ENCODE measurements at places on chromosomes 1 and 21.

- no peak for DNase-seq
These were observed 59.3 kb downstream of the EYA3 start for GRCh38 chr1:28028873-28029654.

DNA sequence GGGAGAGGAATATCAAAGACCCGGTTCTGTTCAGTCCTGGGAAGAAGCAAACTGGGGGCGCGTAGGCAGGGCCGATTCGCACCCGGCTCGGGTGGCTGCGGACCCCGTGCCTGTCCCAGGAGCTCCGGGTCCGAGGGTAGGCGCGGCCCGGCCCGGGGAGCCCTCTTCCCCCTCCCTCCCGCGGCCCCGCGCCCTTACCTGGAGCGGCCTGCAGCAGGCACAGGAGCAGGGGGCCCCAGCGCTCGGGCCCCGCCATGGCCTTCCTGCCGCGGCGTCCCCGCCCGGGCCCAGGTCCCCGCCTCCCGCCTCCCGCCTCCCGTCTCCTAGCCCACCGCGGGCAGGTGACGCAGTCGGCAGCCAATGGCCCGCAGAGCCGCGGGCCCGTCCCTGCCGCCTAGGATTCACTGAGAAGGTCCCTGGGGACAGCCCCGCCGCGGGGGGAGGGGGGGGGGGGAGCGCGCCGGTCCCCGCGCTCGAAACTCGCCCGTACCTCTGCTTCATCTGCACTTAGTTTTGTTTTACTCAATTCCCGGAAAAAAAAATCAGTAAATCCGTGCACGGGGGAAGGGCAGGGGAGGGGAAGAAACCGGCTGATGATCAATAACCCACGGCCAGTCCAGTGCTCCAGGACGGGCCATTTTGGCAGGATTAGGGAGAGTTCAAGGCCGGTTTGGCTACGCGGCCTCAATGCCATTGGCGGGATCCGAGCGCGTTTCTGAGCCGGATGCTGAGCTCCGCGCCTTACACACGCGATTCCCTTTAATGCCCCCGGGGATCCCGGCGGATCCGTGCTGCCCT, at the start of gene IFNLR1:
Gene IFNLR1, minus strand, starts transcription at position 297 of the 798 bp plus-strand sequence. Its CDS starts 41 bp downstream, at position 256.
- DNase-seq: peak; percentile 77

DNA sequence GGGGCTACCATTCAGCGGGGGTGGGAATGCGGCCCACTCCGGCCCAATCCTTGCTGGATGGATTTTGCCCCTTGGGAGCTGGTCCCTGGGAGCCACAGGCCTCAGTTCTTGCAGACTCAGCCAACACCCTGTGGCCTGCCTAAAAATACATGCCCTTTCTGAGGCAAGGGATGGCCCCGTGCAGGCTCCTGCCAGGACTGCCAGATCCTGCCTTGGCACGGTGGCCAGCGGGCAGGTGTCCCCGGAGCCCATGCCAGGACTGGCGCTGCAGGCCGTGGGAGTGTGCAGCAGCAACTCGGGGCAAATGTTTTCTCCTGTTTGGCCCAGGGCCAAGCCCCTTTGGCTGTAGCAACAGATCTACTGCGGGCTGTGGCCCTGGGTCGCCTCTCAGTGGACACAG, 1.6 kb upstream of the PANK4 start:
- DNase-seq: no peak

- DNase-seq: no peak
These were observed 6.0 kb downstream of the IFFO2 start for GRCh38 chr1:18950401-18951026.

DNA sequence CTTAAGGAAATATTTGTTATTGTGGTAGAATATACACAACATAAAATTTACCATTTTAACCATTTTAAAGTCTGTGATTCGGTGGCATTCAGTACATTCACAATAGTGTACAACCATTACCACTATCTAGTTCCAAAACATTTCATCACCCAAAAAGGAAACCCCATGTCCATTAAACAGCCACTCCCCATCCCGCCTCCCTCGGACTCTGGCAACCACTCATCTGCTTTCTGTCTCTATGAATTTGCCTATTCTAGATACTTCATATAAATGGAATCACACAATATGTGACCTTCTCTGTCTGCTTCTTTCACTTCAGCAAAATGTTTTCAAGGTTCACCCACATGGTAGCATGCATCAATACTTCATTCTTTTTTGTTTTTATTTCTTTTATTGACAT, 51.3 kb downstream of the PTP4A2 start:
- no peak for DNase-seq

DNA sequence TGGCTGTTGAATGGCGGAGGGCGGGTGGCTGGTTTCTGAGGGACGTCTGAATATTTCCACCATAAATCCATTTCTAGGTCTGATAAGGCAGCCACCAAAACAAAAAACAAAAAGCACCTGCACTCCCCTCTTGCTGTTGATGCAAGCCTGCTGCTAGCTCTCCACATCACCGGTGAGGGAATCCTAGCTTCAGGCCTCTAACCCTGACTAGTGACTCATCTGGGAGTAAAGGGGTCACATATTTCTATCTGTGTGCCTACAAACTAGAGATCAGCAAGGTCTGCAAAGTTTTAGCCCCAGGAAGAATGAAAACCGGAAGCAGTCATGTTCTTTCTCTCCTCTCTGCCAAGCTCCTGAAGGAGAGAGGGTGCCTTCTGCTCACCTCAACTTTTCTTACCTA, 10.3 kb upstream of the ERMAP start:
- DNase-seq: no peak

DNA sequence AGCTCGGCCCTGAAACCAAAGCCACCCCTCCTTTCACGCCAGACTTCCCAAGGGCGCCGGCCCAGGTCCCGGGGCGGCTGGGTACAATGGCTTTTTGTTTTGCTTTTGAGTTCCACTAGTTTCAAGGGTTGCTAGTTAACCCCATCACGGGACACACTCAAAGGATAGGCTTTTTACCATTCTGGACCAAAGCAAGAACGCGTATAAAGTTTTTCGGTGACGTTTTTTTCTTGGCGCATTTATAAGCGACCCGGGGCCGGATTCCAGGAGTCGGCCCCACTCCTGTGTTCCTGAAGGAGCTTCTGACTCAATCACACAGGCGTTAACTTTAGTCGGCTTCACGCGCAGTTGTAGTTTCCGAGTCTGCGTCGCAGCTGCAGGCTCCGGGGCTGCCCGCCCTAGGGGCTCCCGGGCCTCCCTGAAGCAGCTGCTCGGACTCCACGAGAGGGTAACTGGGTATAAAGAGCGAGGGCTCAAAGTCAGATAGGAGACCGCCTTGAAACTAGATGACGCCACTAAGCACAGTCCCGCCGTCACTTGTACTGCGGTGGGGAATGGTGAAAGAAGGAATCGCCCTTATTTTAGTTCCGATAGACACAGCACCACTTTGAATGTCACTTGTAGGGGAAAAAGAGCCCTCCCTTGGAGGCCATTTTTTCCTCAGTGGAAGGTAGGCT, 707 bp upstream of the KLHL21 start:
- peak; percentile 46 for DNase-seq

- DNase-seq: no peak
These were observed 84.4 kb downstream of the NIBAN1 start for GRCh38 chr1:184889902-184890301.

DNA sequence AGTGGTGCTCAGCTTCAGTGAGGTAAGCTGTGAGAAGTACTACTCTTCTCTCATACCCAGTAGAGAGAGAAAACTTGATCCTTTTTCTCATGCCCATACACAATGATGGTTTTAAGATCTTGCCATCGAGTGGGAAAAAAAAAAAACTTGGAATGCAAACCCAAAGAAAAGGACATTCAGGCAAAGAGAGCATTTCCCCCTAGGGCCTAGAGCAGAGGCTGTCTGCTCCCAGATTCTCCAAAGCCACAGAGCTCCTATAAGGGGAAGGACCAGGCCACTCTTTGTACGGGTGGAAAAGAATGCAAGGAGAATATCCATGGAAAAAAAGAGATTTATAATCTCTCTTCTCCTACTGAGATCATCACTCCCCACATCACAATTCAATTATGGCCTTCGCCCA, 34.9 kb downstream of the MROH9 start:
- no peak for DNase-seq

DNA sequence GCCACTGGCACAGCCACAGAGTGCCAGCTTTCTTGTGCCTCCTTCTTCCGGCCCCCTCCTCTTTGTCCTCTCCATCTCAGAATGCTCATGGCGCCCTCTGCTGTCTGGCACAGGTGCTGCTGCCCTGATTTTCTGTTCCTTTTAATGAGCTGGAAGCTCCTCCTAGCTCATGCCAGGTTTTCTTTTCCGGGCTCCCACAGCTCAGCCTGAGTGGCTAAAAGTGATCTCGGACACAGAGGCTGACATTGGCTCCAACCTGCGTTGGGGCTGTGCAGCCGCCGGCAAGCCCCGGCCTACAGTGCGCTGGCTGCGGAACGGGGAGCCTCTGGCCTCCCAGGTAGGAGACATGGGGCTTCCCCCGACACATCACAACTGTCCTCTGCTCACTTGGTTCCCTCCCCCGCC, 18.7 kb downstream of the CNTN2 start:
- DNase-seq: peak; percentile 63

- no peak for DNase-seq
These were observed 11.3 kb upstream of the MFSD2A start for GRCh38 chr1:39943471-39944290.

GRCh38 chr1:186925881-186926669, 97.3 kb downstream of the PLA2G4A start:
- DNase-seq: no peak

DNA sequence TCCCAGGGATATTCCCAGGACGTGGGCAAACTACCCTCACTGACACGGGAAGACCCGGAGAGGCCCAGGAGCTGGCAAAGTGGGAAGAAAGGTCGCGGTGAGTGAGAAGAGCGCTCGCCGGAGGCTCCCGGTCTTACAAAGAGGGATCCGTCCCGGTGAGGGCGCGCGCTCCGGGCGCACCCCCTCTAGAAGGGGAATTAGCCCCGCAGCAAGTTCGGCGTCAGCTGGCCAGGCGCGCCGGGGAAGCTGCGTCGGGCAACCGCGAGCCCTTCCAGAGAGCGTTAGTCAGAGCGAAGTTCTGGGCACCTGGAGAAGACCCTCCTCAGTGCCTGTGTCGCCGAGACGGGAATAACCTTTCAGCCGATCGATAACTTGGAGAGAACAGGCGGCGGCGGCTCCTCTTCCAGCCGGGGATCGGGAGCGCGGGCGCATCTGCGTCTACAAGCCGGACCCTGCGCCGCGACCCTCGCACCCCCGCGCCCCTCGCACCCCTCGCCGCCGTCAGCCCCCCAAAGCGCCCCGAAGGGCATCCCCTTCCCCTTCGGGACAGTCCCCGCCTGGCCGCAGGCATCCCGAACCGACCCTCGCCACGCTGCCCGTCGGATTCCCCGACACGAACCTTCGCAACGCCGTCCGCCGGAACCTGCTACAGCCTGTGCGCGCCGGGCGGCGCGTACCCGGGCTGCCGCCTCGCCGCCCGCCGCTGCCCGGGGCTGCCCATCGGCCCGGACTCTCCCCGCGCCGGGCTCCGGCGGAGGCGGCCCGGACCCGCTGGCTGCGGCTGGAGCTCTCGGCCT, 485 bp downstream of the SIPA1L2 start:
- DNase-seq: peak; percentile 15

DNA sequence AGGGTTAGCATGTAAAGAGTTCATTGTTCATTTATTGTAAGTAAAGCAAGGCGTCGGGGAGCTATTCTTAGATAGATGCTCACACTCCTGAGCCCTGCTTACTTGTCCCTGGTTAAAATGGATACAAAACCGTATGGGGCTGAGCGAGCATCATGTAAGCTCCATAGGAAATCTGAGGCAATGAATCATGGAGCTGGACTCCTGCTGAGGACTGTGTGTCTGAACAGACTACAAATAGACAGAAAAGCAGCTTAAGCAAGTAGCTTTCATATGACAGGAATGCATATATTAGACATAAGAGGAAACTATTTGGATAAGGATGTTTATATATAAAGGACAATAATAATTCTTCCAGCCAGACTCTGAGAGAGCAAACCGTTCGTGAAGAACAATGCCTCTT, 604.9 kb upstream of the PTBP2 start:
- no peak for DNase-seq

- DNase-seq: peak; percentile 9
These were observed 1.3 kb upstream of the HMGN2 start for GRCh38 chr1:26470878-26471497.

DNA sequence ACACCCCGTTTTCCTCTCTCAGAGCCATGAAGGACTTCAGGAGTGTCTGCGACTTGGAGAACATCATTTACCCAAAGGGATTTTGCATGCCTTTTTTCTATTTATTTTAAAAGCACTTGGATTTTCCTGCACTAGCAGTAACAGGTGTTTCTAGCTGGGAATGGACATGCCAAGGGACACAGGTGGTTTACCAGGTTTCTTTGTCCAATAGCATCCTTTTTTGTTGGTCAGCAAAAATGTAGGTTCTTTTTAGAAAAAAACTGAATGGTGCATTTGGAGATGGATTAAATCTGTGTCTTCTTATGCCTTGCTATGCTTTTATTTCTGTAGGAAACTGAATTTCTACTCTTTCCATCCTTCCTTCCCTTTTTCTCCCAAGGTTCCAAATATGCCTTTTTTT, 132.8 kb upstream of the COL6A1 start:
- no peak for DNase-seq

GRCh38 chr1:201007481-201007880, 16.0 kb downstream of the KIF21B start:
- no peak for DNase-seq

DNA sequence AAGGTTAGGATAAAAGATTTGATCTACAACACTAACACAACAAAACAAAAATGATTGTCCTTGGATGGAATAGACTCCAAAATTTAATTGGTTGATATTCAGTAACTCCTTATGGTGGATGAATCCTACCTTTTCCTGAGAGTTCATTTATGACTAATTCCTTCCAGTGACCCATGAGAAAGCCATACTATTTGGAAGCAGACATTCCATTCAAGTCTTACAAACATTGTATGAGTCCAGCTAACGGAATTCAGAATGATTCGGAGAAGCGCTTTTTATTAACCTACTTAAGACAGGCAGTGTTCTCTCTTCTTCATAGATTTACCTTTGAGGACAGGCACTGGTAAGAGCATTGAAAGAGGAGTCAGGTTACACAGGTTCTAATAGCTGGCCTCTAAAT, 155.6 kb upstream of the ZNF648 start:
- no peak for DNase-seq

- no peak for DNase-seq
These were observed 111.4 kb downstream of the KCND3 start for GRCh38 chr1:111878091-111878490.

GRCh38 chr1:218711884-218712674, 366.9 kb downstream of the TGFB2 start:
- DNase-seq: no peak

DNA sequence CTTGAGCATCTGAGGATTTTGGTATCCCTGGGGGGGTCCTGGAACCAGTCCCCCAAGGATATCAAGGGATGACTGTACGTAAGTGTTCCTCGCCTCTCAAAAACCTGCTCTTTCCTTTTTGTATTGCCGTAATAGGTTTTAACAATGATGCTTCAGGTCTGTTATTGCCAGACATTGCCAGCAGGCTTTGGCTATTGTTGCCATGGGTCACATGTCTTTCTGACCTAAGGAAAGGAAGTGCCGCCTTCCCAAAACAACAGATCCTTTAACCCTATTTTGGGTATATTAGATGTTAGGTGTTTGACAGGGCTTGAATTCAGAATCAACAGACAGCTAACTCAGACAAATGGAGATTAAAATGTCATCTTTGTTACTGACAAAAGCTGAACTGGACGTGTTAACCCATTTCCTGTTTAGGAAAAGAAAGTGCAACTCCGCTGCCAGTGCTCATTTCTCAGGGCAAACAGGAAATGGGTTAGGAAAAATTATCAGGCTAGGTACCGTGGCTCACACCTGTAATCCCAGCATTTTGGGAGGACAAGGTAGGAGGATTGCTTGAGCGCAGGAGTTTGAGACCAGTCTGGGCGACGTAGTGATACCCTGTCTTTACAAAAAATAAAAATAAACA, 12.4 kb upstream of the PRPF38B start:
- no peak for DNase-seq

All from stimulated activated CD4-positive, alpha-beta T cell treated with anti-CD3 and anti-CD28 coated beads, Interleukin-12 subunit alpha, Interleukin-12 subunit beta, amount 100 ng/mL, for 4 hours (primary cell).